ENCODE measurements at places on chromosomes 7 and 10. TPM values are rescaled to one million over a fixed set of nuclear protein-coding genes. Genes with fewer than 3 reads are reported as not detected.

DNA sequence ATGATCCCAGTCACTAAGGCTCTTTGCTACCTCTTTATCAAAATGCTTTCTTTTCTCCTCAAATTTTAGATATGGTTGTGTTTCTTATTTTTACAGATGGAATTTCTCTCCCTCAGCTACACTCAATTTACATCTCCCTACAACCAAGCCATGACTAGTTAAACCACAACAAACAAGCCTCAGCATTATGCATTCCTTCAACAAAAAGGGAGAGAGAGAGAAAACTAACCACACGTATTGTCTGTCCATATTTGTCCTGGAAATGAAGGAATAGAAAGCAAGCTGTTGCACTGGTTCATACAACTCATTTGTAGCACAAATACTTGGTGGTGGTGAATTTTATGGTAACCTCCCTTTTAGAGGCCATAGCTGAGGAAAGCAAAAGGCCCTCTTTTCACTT, 286.4 kb downstream of the AHR start:
- no peak for DNase-seq

- no peak for DNase-seq
These were observed 280.9 kb downstream of the USP6NL start for GRCh38 chr10:11330383-11331045.

GRCh38 chr10:34826221-34826620, 11.1 kb upstream of the PARD3 start:
- no peak for DNase-seq

DNA sequence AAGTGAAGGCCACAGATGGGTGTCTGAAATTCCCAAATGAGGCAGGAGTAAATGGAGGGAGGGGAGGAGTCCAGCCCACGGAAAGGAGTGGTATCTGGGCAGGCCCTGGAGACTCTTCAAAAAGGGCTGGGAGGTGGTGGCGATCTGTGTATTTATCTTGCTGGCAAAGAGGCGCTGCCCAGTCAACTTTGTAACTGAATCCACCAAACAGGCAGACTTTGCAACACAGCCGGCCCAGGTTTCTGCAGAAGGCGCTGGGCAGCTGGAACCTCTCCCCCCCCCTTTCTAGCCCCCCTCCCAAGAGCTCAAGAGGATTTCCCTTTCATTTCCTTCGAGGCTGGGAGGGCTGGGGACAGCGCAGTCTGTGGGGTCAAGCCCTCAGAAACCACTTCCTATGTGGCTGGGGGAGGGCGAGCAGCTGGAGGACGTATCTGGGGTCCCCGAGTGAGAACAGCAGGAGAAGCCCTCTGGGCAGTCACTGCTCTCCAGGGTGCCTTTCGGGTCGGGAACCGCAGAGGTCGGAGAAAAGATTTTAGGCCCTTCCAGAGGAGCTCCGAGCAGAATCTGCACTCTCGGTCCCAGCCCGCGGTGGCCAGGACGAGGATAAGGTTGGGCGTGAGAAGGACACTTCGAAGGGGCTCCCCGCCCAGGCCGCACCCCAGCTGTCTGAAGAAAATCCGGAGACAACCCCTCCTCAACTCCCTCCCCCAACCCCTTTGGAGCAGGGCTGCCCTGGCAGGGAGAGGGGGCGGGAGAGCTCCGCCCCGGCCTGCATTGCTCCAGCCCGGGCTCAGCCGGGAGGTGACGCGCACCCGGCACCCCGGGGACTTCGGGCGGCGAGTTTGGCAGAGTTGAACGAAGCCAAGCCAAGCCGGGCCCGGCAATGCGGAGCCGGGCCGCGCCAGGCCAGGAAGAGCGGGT, 965 bp downstream of the ZCCHC24 start:
- DNase-seq = peak; percentile 84

DNA sequence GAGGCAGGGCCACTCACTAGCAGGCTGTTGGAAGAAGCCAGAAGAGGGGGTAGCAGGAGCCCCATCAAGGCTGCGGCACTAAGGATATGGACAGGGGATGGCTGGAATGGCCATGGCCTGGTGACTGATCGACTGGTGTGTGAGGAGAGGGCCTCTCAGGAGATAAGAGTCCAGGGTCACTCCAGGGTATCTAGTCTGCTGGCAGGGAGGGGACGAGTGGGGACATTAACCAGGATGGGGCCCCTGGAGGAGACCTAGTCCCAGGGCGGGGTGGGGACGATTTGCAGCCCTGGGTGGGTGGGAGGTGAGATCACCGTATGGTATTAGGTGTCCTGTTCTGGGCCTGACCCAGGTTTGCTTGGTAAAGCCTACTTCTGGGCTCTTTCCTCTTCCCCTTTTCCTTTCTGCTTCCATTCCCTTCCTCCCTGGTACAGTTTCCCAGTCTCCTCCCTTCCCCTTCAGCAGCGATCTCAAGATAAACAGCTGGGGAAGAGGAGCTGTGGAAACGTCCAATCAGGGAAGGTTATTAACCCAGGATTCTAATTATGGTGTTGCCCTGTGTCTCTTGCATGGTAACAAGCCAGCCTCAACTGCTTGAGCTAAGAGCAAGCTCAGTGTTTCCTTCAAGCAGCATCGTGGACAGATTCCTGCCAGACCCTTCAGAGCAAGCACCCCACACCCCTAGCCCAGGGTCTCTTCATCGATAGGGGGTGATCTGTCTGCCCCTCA, 233.2 kb downstream of the RPS24 start:
- no peak for DNase-seq

DNA sequence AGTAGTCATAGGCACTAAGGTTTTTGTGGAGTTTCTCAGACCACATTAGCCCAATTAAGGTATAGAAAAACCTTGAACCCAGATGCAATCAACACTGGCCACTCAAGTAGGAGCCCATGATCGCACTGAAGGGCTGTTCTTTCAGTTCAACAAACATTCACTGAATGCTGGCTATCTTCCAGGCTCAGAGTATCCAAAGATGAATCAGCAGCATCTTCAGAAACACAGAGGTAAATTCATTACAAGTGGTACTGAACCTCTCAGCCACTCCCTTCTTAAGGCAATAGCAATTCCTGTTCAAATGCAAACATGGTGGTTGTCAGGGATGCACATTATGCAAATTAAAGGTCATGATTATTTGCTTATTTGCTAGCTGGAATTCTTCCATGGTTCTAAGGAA, 17.1 kb downstream of the KCNK18 start:
- no peak for DNase-seq

- DNase-seq = no peak
These were observed 77.7 kb downstream of the OTUD1 start for GRCh38 chr10:23516530-23516929.

GRCh38 chr10:122363722-122364463, 10.6 kb upstream of the PLEKHA1 start:
- DNase-seq = no peak

- DNase-seq = peak; percentile 42
These were observed 58.4 kb downstream of the MGMT start for GRCh38 chr10:129525401-129525801.

HGF gene
- 0.78 TPM for total RNA-seq

TSC22D4 gene
- total RNA-seq = 16.1 TPM

MTURN gene
- 17.6 TPM for total RNA-seq

CTNNA3 gene
- 30.9 TPM for total RNA-seq

BZW2 gene
- total RNA-seq = 154 TPM

ZNF804B gene
- total RNA-seq = not detected

CABCOCO1 gene
- total RNA-seq = not detected

SPDYE6 gene
- not detected for total RNA-seq

PRKCQ gene
- 76.3 TPM for total RNA-seq
